ENCODE measurements at places on chromosomes 4 and X.

DNA sequence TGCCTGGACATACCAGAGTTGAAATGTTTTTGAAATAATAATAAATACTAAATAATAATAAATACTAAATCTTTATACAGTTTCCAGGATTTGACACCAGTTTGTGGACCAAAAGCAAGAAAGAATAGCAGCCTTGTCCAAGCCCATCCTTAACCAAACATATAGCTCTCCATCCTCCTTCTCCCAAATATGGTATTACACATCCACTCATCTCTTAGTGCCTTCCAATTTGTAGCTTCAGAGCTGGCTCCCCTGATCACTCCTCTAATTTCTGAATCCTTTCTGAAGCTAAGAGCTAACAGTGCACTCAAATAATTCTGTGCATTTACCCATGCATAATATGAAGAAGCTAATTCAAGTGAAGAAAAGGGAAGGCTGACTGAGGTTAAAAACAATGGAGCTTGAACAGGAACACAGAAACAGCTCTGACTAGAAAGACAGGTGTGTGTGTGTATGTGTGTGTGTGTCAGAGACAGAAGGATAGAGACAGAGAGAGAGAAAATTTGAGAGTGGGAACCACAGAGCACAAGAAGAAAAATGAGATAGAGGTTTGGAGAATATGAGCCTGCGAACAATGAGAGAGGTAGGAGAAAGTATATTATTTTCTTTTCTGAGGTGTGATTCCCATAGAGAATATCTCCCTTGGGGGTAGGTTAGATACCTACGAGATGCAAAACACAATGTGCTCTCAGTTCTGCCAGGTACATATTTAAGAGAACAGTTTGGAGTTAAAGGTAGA is 123.5 kb downstream of the CAMK2D start:
- no peak for DNase-seq

- no peak for DNase-seq
These were observed 155.6 kb downstream of the CBR4 start for GRCh38 chr4:168854350-168854921.

GRCh38 chrX:71922686-71923085 is 12.0 kb downstream of the NHSL2 start:
- DNase-seq: no peak

DNA sequence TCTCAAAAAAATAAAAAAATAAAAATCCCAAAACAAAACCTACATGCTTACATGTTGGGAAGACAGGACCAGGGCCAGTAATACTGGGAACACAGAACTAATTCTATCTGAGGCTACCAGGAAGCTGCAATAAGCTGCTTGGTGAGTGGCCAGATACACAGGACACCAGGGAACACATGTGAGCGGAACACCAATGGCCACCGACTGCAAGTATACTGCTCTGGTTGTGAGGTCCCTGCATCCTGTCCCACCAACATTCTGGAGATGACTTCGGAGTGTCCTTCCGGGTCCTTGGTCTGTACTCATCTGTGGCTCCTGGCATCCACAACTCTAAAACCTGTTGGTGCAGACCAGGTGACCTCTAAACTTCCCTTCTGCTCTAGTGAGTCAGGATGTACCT is 2.7 kb downstream of the TNIP2 start:
- DNase-seq: no peak

DNA sequence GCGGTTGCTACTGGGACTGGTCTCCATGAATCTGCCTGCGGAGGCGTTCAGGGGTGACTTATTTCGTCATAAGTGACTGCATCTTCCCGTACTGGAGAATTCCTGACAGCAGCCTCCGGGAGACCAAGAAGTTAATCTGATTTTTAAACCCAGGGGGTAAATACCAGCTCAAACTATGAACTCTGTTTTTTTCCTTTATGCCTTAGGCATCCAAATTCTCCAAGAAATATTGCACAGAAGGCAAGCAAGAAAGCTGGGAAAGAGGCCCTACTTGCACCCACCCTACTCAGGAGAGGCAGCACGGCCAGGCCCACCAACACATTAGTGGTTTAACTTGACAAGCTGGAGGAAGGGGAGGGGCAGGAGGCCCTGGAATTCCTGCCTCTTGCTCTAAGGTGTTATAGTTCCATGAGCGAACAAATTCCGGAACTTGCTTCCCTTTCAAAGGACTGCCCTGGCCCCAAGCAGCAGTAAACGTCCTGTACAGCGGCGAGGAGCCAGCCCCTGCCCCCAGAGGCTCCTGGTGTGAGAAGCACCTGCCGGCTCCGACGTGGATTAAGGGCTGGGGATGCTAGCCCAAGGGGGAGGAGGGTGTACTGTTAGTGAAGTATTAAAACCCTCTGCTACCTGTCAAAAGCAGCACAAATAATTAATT is 177.2 kb downstream of the AFAP1 start:
- no peak for DNase-seq

DNA sequence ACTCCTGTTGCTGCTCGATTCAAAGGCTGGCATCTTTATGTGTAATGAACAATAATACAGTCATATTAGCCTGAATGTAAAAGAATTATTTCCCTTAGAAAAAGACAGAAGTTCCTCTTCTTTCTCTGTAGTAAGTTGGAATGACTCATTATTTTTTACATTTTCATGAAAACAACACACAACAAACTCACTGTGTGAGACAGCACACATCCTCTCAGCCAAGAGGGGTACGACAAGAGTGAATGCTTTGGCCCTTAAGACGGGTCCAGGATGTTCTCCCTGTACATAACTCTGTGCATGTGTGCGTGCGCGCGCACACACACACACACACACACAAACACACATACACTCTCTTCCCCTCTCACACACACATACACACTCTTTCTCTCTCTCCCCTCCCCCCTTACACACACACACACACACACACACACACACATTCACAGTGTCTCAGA is 72.8 kb downstream of the MANBA start:
- DNase-seq: no peak

Data from cerebellar nuclear complex (tissue), 1 donor.